ENCODE measurements at places on chromosomes 7 and 10.

DNA sequence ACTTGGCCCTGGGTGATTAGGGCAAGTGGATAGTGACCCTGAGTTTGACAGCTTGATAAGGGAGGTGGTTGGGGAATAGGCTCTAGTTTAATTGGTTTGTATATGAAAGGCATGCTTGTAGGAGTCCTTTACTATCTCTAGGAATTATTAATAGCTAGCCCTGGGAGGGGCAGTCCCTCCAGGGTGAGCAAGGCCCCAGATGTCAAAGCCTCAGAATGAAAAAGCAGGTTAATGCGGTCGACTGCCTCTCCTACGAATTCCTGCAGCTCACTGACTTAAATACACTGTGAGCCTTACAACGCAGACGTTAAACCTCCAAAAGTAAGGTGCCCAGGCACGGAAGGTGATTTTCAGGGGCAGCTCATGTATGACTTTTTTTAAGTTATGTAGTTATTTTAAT is 5.2 kb upstream of the BTBD16 start:
- no peak for DNase-seq

- DNase-seq, result no peak
Measured at GRCh38 chr7:148698007-148698396, 701 bp upstream of the CUL1 start.

GRCh38 chr7:107641676-107642075 is 19.0 kb upstream of the SLC26A4 start:
- DNase-seq, result no peak

- no peak for DNase-seq
Measured at GRCh38 chr10:33681595-33681994, 347.1 kb upstream of the NRP1 start.

DNA sequence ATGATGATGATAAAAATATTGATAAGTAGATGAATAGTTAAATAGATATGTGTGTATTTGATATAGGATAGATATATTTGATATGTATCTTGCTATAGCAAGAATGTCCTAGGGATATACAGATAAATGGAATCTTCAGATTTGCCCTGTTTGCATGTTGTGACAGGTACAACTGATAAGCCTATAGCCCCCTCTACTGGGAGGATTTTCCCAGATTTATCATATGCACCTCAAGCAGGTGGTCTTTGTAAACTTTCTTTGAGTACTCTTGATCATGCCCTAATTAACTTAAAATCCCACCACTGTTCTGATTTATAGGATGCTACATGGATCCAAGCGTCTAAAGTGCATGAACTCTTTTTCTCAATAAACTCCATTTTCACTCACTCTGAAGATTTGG is 1050.7 kb downstream of the SORCS3 start:
- no peak for DNase-seq

DNA sequence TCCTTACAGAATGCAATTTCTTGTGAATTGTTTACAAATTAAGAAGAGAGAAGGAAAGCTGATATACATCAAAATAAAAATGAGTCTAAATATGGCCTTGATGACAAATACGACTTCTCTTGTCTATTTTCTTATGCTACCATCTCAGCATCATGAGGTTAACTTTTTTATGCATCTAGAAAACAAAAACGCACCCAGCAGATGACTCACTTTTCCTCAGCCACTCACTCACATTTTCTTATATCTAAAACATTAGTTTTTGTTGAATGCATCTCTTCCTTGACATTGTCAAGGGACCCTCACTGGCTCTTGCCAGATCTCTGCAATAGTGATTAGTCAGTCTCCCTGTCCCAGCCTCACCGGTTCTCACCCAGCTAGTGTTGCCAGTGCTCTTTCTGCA is 256.4 kb upstream of the SLC26A5 start:
- no peak for DNase-seq

- DNase-seq, result no peak
Measured at GRCh38 chr7:151731022-151731441, 145.9 kb downstream of the PRKAG2 start.

GRCh38 chr7:65325793-65326432 is 47.7 kb upstream of the ZNF92 start:
- DNase-seq, result no peak

DNA sequence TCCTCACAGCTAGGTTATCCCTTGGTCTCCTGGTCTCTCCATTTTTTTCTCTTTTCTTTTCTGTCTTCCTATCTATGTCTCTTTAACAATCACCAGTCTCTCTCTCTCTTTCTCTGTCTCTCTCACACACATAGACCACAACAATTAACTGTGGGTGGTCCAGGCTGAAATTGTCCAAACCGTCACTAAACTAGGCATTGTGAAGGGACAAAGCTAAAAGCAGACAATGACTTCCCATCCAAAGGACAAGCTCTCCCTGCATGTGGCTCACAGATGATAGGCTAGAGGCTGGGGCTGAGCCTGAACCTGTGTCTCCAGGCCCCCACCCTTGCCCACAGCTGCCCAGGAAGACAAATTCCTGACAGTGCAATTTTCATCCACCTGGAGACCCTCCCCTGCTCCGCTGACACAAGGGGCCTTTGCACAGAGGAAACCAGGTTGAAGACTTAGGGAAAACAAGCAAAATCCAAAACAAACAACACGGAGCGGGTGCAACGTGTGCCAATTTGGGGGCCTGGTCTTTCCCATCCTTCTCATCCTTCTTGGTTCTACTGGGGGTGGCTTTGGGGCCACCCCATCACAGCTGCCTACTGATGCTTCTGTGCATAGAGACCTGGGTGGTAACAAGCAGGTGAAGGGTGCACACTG is 755.4 kb downstream of the GRID1 start:
- DNase-seq, result no peak

- no peak for DNase-seq
Measured at GRCh38 chr7:107579554-107579884, 527 bp upstream of the BCAP29 start.

- DNase-seq, result no peak
Measured at GRCh38 chr7:116626886-116627285, 45.1 kb upstream of the MET start.

- no peak for DNase-seq
Measured at GRCh38 chr7:130712416-130712815, 21.6 kb downstream of the KLF14 start.

GRCh38 chr7:22426463-22427094 is 69.6 kb upstream of the RAPGEF5 start:
- no peak for DNase-seq

GRCh38 chr10:6507311-6507710 is 72.8 kb downstream of the PRKCQ start:
- DNase-seq, result no peak

DNA sequence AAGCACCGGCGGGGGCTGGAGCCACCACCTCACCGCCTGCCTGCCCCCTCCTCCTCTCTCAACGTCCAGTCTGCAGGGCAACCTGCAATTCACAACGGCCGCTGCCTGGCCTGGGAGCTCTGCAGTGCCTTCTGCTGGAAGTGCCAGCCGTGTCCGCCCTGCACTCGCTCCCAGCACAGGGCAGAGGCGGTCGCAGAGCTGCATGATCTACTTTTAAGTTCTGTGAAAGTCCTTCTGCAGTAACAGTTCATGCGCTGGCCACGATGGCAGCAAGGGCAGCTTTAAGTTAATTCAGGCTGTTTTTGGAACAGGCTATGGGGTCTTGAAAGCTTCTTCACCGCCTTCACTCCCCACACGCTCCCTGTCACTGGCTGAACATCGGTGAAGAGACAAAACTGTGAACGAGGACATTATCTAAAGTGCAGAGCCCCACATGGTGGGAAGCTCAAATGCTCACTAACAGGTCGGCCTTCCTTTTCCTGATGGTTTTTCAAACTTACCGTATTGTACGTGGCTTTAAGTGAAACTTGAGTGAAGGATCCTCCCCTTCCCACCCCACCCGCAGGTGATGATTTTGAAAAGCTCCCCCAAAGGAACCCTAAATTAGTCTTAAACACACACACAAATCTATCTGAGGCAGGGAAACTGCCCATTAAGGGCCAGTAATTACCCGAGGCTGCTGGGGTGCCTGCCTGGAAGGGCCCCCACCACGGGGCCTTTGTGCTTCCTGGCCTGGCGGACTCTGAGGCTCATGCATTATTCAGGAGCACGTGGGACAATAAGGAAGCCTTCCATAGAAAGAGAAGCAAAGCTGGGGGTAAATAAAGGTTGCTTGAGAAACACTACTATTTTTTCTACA is 504.3 kb downstream of the DNAJB6 start:
- DNase-seq, result no peak

GRCh38 chr7:75536491-75536890 is 44.4 kb downstream of the SPDYE5 start:
- no peak for DNase-seq

GRCh38 chr7:101370836-101371235 is 8.2 kb downstream of the COL26A1 start:
- no peak for DNase-seq

- no peak for DNase-seq
Measured at GRCh38 chr10:13751191-13751764, 164.5 kb downstream of the PRPF18 start.

- DNase-seq, result no peak
Measured at GRCh38 chr7:122535086-122535485, 163.8 kb downstream of the RNF133 start.

- no peak for DNase-seq
Measured at GRCh38 chr7:32058002-32058401, 12.2 kb downstream of the PDE1C start.
